ENCODE measurements at places on chromosomes 3 and 15.

DNA sequence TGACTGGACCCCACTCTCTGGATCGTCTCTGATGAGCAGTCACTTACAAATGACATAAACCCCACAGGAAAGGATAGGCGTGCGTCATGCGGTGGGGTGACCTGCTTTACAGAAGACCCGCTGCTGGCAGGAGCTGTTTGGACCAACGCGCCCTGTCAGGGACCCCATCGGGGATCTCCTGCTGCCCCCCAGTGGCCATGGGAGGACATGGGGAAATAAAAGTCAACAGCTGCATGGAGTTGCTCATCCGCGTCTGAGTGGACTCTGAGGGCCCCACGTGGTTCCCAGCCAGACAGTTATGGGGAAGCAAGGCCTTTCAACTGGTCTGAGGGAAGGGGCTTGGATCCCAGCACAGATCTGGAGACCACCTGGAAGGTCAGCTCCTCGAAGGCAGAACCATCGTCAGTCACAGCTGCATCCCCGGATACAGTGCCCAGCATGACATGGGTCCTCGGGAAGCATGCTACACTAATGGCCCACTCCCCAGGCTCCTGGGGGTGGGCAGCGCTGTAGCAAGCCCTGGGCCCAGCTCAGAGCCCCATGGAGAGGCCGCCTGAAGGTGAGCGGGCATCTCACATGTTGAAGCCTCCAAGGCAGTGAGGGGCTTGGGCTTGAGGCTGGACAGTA, 32.1 kb downstream of the PTH1R start:
- peak; percentile 81 for DNase-seq

- no peak for DNase-seq
Observed at GRCh38 chr3:171585039-171585438, 124.8 kb upstream of the TNIK start.

GRCh38 chr3:11059090-11059798, 66.7 kb downstream of the SLC6A1 start:
- DNase-seq, result peak; percentile 51

GRCh38 chr15:68360721-68361120, 71.2 kb downstream of the ITGA11 start:
- no peak for DNase-seq

GRCh38 chr3:147119346-147119745, 287.0 kb downstream of the ZIC4 start:
- no peak for DNase-seq

- DNase-seq, result no peak
Observed at GRCh38 chr15:100202309-100202960, 139.3 kb downstream of the ADAMTS17 start.

DNA sequence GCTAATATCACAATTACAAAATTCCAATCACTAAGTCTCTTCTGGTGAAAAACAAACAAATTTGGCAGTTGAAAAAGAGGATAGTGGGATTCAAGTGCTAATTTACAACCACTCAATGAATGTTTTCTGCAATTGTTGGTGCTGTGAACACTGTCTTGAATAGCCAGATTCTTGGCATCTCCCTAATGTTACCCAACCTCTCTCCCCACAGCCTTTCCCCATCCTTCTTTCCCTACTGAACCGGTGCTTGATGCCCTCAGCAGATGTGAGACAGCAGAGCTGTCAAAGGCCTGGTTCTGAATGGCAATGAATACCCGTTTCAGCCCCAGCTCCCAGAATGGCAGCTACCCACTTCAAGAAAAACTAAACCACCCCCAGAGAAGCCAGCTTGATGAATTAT, 22.5 kb upstream of the BHLHE40 start:
- no peak for DNase-seq

GRCh38 chr3:68424796-68425460, 507.4 kb downstream of the TAFA4 start:
- no peak for DNase-seq

- DNase-seq, result peak; percentile 58
Observed at GRCh38 chr3:115099986-115100571, 47.0 kb downstream of the ZBTB20 start.

DNA sequence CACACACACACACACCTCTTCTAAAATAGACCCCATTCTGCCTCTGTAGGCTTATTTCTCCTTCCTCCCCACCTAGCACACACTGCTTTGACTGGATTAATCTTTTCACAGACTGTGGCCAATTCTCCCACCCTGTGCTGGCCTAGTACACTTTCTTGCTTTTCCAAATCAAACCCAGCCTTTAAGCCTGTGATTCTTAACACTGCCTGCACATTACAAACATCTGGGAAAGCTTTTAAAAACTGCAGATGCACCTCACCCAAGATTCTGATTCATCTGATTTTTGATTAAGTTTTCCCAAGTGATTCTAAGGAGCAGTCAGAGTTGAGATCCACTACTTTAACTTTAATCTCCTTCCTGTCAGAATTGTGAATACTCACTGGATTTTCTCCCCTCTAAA, 12.8 kb downstream of the CSNK1G1 start:
- no peak for DNase-seq

DNA sequence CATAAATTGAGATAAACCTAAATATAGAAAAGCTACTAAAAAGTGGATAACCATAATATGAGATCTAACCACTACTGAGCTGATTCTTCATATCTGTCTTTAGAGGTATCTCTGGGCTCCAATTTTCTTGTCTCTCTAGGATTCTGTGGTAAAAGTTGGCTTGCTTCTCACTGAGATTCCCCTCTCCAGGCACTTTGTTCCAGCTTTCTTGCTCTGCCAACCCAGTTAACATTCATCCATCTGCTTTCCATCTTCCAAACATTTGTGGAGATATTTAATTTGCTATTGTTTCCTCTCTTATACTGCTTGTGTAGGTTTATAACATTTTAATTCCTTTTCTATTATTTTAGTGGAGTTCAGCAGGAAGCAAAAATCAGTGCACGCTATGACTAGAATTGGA, 97.6 kb upstream of the LMCD1 start:
- no peak for DNase-seq

GRCh38 chr15:85755942-85756341, 38.8 kb downstream of the KLHL25 start:
- no peak for DNase-seq

GRCh38 chr15:77710206-77710605, 77.5 kb upstream of the LINGO1 start:
- DNase-seq, result no peak

DNA sequence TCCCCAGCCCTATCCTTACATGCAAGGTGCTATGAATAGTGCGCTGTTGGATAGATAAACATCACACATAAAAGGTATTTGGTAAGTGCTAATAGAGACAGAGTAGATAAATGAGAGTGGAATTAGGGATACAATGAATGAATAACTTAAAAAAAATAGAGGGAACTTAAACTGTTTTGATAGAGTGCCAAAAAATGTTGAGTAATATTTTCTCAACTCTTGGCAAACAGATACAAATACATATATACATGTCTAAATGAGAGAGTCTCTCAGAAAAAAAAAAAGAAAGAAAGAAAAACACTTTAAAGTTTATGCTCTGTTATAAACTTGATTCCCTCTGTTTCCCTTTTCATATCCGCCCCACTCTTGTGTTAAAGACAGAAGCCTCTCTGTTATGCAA, 667.4 kb downstream of the ROBO2 start:
- DNase-seq, result no peak

DNA sequence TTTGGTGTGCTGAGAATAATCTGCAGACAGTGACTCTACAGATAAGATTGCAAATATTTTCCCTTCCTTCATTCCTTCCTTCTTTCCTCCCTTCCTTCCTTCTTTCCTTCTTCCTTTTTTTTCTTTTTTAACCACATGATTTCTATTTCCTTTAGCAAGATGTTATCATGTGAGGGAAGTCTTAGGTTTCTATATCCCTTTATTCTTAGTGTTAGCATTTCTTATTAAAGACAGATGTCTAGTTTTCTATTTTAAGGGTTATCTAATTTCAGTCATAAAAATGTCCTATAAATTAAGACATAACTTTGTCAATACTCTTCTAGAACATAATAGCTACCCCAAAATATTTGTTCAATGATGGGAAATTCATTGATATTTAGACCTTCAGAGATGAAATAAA, 470.9 kb downstream of the LPP start:
- DNase-seq, result no peak

- DNase-seq, result no peak
Observed at GRCh38 chr15:92494806-92495336, 101.2 kb downstream of the ST8SIA2 start.

GRCh38 chr3:124276133-124276532, 284.2 kb upstream of the ROPN1 start:
- DNase-seq, result no peak

GRCh38 chr3:145079436-145079835, 1081.5 kb downstream of the PLOD2 start:
- no peak for DNase-seq

GRCh38 chr3:94210256-94210655, 147.4 kb downstream of the NSUN3 start:
- DNase-seq, result no peak

- no peak for DNase-seq
Observed at GRCh38 chr3:44513513-44513912, 36.0 kb upstream of the ZNF445 start.

DNA sequence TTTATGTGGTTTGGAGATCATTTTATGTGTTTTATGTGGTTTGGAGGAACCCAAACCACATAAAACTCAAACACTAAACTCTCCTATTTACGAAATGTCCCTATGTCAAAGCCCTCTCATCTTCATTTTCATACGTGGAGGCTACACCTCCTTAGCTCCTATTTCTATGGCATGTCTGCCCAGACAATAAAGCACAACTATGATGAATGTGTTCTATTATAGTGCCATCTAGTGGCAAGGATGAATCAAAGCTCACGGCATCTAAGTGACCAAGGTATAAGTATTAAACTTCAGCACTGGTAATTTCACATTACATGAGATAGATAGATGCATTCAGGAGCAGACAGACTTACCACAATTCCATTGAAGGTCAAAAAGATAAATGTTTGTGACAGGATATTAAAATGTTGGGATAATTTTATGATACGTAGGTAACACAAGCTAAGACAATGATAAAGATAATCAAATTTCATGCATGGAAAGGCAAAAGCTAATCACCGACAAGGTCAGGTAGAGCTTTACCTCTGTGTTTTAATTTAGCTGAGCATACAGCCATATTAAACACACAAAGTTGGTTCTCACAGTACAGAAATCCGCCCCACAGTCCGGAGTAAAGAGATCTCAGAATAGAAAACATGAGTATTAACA, 130.6 kb upstream of the FHIT start:
- peak; percentile 55 for DNase-seq

DNA sequence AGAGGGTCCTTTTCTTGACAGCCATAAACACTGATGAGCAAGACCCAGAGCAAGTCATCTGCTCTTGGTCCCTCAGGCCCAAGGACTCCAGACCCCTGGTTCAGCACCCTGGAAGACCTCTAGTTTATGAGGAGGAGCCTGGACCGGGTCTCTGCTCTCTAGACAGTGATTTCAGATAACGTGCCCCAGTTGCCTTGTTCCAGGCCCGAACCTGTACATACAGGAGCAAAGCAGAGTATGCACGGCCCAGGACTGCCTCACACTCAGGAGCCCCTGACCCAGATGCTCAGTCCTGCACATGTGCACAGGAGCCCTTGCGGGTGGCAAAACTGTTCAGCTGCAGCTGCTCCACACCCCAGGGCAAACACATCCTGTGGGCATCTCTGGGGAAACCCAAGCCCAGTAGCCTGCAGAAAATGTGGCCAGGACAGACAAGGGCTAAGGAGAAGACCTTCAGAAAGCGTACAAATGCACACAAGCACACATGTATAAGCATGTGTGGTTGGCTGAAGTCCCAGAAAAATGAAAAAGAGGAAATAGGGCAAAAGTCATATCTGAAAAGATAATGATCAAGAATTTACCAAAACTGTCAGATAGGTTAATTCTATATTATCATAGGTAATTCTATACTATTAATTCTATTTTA, 59.9 kb upstream of the CORO2B start:
- no peak for DNase-seq

DNA sequence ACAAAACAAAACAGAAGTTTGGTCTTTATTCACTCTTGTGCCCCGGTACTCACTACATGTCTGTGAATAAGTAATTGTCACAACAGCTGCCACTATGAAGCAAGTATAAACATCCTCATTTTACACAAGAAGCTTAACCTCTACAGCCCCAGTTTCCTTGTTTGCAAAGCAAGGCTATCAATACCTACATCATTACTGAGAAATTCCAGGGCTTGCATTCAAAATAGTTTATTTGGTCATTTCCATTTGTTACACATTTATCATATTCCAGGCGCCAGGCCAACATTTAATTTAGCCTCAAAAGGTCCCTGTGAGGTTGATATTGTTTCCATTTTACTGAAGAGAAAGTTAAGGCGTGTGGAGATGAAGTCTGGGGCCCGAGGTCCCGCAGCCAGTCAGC, 161.4 kb upstream of the LRTM1 start:
- no peak for DNase-seq

DNA sequence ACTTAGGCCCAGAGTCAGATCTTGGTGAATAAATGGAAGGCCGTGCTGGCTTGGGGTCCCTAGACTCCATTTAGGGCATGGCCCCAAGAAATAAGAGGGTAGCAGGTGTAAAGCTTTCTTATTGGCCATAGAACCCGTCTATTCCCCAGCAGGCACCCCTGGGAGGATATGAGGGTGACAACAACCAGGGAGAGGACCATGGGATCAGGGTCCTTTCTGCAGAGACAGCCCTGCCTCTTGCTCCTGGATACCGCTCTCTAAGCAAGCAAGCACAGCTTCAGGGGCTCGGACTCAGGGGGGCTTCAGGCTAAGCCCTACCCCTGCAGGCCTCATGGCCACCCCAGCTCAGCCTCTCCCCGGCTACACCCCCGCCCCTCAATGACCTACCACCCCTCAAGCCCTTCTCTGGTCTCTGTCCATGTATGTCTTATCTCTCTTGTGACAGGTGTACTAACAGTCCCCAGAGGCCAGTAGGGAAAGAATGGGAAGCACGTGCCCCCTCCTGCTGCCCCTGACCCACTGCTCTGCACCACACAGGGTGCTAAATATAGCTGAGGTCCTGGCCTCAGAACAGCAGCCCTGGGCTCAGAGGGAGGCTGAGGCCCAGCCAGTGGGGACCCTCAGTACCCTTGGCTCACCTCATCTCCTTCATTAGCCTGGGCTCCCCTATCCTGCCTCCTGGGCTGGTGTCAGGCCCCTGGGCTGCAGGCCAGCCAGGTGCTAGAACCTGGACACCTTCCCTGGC, 1.9 kb downstream of the XIRP1 start:
- DNase-seq, result no peak

GRCh38 chr3:171563298-171563697, 103.1 kb upstream of the TNIK start:
- DNase-seq, result no peak

GRCh38 chr3:179168918-179169317, 20.8 kb downstream of the PIK3CA start:
- DNase-seq, result no peak

All from activated CD4-positive, alpha-beta T cell treated with anti-CD3 and anti-CD28 coated beads, Interleukin-2, amount 50 U/mL, for 16 hours (primary cell).